ENCODE measurements at places on chromosomes 2 and 18. TPM values are rescaled to one million over a fixed set of nuclear protein-coding genes. Genes with fewer than 3 reads are reported as not detected.

SMPD4 gene
- 29.6 TPM for total RNA-seq

TUBA3D gene
- total RNA-seq = not detected

LOXHD1 gene
- not detected for total RNA-seq

CD8B gene
- not detected for total RNA-seq

VIL1 gene
- total RNA-seq = 0.05 TPM

ECEL1 gene
- total RNA-seq = not detected

IL36G gene
- total RNA-seq = not detected

DTNA gene
- 10.4 TPM for total RNA-seq

LYPD1 gene
- 9.6 TPM for total RNA-seq

CNNM4 gene
- 2.6 TPM for total RNA-seq

ANKRD30B gene
- not detected for total RNA-seq

KLHL14 gene
- 10.8 TPM for total RNA-seq

HOXD10 gene
- total RNA-seq = 33.5 TPM

USP40 gene
- total RNA-seq = 41.9 TPM

RGPD3 gene
- total RNA-seq = 1.0 TPM

ABI2 gene
- total RNA-seq = 14.1 TPM

PID1 gene
- total RNA-seq = 1.0 TPM

LRRFIP1 gene
- total RNA-seq = 72.6 TPM

NYAP2 gene
- total RNA-seq = not detected

HAAO gene
- 1.2 TPM for total RNA-seq

SLC14A1 gene
- total RNA-seq = 0.17 TPM

STK39 gene
- 19.3 TPM for total RNA-seq

BCL11A gene
- 0.80 TPM for total RNA-seq

GRCh38 chr2:226797289-226797988 lies 2.2 kb downstream of the IRS1 start:
- no peak for DNase-seq

GRCh38 chr2:81901017-81901416 lies 1596.5 kb upstream of the LRRTM1 start:
- peak; percentile 3 for DNase-seq

DNA sequence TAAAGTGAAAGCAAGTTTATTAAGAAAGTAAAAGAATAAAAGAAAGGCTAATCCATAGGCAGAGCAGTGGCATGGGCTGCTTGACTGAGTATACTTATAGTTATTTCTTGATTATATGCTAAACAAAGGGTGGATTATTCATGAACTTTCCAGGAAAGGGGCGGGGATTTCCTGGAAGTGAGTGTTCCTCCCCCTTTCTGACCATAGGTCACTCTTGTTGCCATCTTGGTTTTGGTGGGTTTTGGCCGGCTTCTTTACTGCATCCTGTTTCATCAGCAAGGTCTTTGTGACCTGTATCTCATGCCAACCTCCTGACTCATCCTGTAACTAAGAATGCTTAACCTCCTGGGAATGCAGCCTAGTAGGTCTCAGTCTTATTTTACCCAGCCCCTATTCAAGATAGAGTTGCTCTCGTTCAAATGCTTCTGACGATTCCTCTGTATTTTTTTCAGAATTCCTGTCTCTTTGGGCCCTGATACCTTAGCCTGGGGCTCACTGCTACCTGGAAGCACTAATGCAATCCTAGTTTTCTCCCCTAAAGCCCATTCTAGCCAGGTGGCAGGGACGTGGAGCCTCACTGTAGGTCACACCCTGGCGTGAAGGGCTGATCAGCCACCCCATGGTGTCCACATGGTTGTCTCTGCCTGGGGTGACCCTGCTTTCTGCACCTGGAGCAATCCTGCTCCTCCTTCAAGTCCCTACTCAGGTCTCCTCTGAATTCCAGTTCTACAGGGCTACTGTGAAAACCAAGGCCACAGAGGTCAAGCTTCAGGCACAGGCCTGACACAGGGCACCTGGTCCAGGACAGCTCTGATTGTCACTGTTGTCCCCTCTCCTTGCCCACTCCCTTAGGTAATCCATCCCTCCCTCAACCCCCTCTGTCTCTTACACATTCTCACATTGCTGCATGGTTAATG lies 6.0 kb upstream of the SLC35F6 start:
- peak; percentile 100 for DNase-seq

- DNase-seq = no peak
Measured at GRCh38 chr2:176099728-176100546, at the start of gene HOXD12. TSS of gene HOXD12 (plus strand) at chr2:176099795. CDS start at chr2:176099802, 7 bp downstream.

- DNase-seq = no peak
Measured at GRCh38 chr18:49001587-49001986, 50.8 kb upstream of the SMAD7 start.

DNA sequence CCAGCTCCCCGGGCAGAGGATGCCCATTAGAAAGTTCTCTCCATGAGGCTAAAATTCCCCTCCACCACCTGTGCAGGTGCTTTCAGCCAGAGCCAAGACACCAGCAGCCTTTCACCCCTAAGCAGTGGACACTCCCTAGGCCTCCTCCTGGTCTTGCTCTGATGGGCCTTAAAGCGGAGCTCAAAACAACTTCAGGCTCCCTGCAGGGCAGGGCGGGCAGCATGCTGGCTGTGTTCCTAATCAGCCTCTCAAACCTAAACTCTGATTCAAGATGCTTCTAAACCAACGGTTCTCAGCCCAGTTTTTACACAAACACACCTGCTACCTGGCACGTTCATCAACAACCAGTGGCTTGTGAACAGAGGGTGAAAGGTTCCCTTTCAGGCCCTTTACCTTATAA lies 254.4 kb downstream of the TWIST2 start:
- no peak for DNase-seq

DNA sequence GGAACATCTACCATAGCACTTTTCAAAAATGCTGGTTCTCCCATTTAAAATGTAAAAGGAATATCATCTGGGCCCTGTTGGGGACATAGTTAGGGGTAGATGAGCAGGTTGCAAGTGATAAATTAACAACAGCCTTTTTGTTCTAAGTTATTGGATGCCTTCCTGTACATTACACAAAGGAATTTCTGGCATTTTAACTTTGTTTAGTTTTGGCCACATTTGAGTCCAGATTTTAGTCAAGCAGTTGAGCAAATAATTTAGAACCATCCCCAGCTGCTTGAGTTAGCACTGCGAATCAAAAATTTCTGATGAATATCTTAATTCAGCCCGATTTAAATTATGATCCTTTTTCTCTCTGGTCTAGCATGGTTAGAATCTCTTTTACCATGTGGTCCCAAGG lies 124.4 kb downstream of the TTC27 start:
- no peak for DNase-seq

- peak; percentile 51 for DNase-seq
Measured at GRCh38 chr2:224146356-224147160, 107.5 kb upstream of the SERPINE2 start.

DNA sequence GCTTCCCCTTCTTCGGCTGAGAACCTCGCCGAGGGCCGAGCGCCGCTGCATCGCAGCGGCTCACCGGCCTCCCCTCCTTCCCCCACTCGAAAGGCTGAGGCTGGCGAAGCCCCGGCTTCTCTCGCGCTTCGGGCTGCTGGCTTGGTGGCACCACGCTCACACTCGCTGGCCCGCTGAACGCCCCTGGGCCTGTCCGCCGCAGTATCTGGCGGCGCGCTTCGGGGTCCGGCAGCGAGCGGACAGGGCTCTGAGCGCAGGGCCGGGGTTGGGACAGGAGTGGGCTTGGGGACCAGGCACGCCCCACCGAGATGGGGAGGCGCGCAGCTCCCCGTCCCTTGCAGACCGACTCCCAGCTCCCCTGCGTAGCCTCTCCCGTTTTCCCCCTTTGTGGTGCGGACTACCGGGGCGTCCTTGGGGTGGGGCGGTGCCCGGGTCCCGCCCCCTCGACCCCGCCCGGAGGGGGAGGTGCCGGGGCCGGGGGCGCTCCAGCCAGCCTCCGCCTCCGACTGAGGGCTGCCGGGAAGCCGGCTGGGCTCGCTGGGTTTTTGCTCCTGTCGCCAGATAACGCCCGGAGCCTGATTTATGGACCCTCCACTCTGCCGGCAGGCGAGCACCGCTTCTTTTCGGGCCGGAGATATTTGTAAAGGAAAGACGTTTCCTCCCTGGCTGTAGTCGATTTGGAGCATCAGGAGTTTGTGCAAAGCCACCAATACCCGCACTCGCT lies 3.8 kb downstream of the GBX2 start:
- DNase-seq = no peak

DNA sequence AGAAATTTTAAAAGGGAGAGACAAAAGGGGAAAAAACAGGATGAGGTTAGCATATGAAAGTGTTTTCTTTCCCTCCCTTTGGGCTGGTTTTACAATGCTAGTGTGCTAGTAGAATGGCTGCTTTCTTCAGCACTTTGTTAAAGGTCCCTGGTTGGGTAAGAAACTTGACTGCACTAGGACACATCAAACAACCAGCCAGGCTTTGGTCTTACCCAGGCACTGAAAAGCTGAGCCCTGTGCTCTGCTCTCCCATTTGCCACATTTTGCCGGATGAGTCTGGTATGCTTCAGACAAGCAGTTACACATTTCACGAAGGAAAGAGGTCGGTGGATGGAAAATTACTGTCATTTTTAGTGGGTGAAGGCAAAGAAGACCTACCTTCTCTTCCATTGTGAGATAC lies 242.0 kb downstream of the DPP10 start:
- no peak for DNase-seq

- DNase-seq = peak; percentile 76
Measured at GRCh38 chr18:28189400-28190239, 12.7 kb upstream of the CDH2 start.

- no peak for DNase-seq
Measured at GRCh38 chr2:26980971-26981370, 10.5 kb downstream of the MAPRE3 start.

DNA sequence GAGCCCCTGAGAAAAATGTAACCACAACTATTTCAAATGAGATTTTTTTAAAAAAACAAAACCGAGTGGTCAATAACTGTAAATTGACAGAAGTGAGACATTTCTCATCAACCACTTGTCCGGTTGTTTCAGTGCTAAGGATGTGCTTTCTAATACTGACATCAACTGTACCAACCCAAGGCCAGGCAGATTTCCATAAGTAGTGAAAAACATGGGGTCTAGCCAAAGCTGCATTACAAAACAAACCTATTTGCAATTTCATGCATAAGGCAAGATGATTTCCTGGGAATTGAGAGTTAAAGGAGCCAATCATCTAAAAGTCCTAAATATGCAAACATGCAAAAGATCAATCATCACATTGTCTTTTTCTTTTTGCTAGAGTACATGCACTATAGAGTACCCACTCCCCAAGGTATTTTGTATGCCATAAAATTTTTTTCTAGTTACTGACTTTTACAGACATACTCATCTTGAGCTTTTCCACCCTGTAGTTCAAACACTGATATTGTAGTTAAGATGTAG lies 22.6 kb downstream of the HNRNPLL start:
- no peak for DNase-seq

GRCh38 chr18:48734460-48734859 lies 195.6 kb downstream of the CTIF start:
- DNase-seq = no peak

- DNase-seq = no peak
Measured at GRCh38 chr2:70603066-70603465, 49.4 kb upstream of the TGFA start.

DNA sequence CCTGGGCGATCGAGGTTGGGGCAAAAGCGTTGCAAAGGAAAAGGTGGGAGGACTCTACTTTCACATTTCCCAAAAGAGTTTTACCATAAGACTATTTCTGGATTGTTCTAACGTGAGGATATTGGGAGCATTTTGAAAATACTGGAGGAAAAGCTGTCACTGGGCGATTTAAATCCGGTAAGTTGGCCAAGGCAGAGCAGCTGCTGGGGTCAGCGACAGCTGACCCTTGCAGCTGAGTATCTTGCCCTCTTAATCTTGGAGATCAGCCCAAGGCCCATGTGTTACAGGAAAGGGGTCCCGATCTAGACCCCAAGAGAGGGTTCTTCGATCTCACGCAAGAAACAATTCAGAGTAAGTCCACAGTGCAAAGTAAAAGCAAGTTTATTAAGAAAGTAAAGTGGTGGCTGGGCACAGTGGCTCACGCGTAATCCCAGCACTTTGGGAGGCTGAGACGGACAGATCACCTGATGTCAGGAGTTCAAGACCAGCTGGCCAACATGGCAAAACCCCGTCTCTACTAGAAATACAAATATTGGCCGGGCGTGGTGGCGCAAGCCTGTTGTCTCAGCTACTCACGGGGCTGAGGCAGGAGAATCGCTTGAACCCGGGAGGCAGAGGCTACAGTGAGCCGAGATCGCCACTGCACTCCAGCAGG lies 964 bp upstream of the ST3GAL5 start:
- DNase-seq = no peak

DNA sequence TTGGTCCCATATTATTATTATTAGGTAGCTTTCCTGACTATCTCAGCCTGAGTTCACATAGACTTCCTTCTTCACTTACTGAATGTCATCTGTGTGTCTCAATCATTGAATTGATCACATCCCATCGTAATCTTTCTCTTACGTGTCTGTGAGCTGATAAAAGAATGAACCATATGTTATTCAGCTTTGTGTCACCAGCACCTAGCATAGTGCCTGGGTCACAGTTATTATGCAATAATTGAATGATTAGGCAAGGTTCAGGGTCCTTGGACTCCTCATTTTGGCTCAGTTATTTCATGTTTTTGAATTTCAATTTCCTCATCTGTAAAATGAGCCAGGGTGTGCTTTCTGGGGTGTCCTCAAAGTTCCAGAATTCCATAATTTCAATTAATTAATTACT lies 107.2 kb downstream of the ZEB2 start:
- no peak for DNase-seq

GRCh38 chr18:12274793-12275192 lies 20.6 kb downstream of the CIDEA start:
- DNase-seq = no peak

Data from renal cortical epithelial cell (primary cell).